Neuronal stem cell (in vitro differentiated cells): ENCODE measurements at places on chromosomes 3 and 15.

GRCh38 chr3:25094932-25095685, 333.0 kb upstream of the RARB start:
- DNase-seq, result no peak

DNA sequence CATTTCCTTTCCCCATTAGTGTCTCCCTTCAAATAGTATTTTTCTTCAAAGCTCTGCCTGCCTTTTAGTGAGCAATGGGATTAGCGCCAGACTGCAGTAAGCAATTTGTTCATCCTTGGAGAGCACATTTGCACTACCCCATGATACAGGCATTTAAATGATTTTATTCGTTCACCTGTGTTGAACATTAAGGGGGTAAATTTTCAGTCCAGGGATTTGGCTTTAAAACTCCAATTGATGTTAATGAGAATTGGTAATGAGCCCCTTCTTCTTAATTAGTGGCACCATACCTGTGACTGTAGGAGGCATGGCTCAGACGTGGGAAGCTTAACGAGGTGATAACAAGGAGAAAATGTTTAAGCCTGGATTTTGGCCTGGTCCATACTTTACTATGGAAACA, 161.4 kb upstream of the NANOGP8 start:
- DNase-seq, result no peak

DNA sequence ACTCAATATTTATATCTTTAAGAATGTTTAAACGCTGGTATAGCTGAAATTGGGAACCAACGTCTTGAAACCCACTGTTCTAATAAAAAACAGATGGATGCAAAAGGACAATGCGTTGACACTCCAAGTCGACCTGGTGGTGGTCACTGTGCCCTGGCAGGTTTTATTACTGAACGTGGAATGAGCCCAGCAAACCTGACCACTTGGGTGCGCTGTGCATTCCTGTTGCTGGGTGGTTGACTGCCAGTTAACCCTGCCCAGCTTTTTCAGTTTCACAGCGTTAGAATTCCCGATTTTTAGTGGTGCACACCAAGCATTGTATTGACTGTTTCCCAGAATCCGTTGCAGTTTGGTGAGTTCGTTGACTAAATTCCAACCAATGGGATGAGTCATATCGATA, 384.4 kb downstream of the OCA2 start:
- no peak for DNase-seq

DNA sequence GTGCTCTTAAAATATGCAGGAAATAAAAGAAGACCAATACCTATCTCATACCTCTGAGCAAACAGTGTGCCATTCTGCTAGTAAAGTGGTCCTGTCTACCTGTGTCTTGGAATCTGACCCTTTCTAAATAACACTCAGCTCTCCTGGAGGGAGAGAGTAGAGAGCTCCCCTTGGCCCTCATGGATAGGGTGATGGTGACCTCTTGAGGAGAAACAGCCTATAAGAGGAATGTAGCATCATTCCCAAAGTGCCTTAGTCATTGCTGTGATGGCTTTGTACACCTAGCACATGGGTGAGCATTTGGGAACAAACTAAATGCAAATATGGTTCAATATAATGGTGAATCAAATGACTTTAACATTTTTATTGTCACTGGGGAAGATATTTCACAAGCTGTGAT, 10.0 kb downstream of the SNTN start:
- no peak for DNase-seq

DNA sequence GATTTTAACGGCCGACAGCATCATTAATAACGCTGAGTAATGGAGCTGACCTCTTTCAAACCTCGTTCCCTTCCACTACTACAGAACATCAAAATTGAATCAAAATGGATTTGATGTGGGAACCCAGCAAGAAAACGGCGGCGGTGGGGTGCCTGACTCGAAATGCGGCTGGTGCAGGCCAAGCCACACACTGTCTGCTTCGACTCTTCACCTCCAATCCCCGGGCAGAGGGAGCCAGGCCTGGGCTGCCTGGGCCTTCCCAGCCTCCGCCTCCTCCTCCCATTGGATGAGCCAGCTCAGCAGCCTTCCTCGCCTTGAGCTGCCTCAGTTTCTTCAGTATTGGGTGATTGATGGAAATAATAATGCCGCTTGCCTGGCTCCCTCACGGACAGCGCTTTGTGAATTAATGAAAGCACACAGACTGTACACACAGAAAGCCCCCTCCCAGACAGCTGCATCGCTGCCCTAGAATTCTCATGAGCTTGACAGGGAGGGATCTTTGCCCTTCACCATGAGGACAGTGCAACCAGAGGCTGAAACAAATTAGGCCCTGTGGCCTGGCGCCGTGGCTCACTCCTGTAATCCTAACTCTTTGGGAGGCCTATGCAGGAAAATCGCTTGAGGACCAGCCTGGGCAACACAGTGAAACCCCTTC, 11.4 kb upstream of the MEGF11 start:
- no peak for DNase-seq

GRCh38 chr3:111904376-111905241, 45.5 kb downstream of the PHLDB2 start:
- no peak for DNase-seq

DNA sequence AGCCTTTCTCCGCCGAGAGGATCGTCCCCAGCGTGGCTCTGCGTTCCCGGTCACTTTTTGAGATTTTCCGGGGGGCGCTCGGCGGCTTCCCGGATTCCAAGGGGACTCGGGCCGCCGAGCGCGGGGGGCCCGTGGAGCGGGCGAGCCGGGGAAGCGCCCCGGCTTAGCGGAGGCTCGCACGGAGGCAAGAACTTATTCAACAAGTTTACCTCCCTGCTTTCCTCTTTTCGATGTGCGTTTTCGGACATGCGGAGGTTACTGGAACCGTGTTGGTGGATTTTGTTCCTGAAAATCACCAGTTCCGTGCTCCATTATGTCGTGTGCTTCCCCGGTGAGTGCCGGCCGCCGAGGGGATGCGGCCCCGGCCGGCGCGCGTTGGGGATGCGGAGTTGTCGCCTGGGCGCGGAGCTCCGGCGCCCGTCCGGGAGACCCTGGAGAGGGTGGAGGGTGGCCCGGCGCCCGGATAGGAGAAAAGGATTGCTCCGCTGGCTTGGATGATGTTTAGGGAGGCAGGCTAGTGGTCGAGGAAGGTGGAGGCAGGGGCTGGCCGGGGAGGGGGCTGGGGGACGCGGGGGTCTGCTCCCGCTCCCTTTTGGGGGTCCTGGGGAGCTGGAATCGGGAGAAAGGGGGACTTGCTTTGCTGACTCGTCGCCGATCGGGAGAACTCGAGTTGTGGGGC, 810 bp downstream of the PTPRG start:
- no peak for DNase-seq

GRCh38 chr3:128648940-128649663, 1.5 kb downstream of the RPN1 start:
- DNase-seq, result no peak

DNA sequence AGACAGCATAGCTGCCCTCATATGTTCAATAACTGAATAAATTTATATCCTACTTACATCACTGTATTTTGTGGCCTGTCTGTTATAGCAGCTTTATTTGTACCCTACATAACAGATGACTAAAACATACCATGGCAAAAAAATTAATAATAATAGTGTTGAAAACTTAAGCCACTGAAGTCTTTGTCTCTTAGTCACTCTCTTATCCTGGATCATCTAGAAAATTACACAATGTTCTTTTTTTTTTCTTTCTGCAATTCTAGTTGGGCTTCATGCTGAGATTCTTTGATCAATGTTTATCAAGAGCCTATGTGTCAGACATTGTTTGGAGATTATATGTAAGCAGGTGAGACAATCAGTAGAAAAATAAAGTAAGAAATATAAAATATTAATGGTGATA, 519.3 kb upstream of the ARPP21 start:
- DNase-seq, result no peak

- no peak for DNase-seq
These were observed 55.5 kb downstream of the ST6GAL1 start for GRCh38 chr3:186985661-186986364.

- no peak for DNase-seq
These were observed 32.9 kb downstream of the CRYGS start for GRCh38 chr3:186511245-186511644.

DNA sequence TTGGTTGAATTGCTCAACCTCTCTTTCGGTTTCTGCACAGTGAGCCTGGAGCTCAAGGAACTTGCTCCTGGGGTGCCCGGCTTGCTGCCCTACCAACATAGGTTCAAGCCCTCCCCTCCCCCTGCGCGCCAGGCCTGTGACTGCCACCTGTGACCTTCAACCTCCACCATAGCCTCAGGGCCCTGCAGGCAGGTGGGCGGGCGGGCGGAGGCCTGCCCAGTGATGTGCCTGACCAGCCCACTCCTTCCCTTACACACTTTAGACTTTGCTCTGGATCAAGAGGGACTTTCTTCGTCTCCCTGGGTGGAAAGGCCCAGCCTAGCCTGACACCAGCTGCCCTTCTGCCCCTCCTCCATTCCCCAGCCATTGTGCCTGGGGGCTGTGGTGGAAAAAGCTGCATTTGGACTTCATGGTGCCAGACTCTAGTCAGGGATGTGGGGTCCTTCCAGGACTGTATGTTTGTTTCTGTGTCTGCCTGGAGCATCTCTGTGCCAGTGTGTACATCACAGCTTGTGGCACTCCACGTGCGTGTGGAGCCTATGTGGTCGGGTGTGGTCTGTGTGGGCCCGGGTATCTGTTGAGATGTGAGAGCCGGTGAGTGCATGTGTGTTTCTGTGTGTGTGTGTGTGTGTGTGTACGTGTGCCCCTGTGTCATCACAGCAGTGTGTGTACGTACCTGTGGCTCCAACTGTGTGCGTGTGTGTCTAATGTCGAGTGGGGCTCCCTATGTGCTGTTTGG, 9.5 kb downstream of the PRKCD start:
- no peak for DNase-seq

- DNase-seq, result no peak
These were observed 228.0 kb upstream of the TP63 start for GRCh38 chr3:189403194-189403593.

DNA sequence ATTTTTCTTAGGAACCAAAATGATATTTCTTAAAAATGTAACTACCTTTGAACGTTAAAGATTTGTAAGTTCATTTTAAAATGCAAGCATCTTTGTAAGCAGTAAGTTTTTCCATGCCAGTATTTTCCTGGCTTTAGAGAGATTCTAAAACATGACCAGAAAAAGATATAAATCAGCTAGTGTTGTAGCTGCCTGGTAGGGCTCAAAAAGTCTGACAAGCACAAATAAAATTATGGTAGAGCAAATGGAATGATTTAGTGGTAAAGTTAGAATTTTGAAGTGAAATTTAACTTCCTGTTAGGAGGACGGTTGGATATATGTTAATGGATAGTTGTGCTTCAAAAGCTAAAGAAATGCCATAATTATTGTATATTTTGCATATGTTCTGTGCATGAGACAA, 29.7 kb downstream of the GABRR3 start:
- DNase-seq, result no peak

DNA sequence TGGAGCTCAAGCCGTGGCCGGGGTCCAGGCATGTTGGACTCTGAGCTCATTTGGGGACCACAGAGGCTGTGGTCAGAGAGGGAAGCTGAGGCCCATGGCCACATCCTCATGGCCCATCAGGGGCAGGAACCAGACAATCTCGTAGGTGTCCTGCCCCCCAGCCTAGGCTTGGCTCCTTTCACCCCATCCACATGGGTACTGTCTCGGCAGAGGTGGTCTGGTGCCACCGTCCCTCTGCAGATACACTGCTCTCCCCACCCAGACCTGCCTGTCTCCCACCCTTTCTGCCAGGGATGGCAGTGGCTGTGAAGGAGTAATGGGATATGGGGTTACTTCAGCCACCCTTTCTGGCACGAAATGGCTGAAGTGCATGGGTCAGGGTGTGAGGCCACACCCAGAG, 7.9 kb downstream of the PRSS50 start:
- no peak for DNase-seq

- no peak for DNase-seq
These were observed 270.0 kb upstream of the PEX5L start for GRCh38 chr3:180306691-180307090.
